ENCODE measurements at places on chromosomes 11 and 22. TPM values are rescaled to one million over a fixed set of nuclear protein-coding genes. Genes with fewer than 3 reads are reported as not detected.

The C11orf91 gene
- not detected for total RNA-seq

The PAMR1 gene
- 4.2 TPM for total RNA-seq

DNA sequence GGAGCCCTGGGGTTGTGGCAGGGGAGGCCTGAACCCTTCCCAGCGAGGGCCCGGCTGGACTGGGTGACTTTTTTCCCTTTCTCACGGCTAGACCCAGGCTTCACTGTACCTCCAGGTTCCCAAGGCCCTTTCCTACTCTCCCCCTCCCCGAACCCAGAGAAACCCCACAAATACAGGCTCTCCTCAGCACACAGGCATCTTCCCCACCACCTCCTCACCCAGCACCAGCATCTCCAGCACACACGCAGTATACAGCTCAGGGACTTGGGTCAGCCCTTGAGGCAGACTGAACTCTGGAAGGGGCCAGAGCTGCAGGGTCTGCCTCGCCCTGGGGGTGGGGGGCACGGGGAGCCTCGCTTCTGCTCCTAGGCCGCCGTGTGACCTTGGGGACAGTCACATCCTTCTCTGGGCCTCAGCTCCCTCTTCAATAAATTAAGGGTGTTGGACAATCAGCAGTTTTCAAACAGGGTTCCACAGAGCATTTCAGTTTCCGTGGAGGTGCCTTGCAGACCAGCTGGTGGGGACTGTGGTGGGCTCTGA is 4.5 kb downstream of the TMPRSS13 start:
- no peak for DNase-seq

DNA sequence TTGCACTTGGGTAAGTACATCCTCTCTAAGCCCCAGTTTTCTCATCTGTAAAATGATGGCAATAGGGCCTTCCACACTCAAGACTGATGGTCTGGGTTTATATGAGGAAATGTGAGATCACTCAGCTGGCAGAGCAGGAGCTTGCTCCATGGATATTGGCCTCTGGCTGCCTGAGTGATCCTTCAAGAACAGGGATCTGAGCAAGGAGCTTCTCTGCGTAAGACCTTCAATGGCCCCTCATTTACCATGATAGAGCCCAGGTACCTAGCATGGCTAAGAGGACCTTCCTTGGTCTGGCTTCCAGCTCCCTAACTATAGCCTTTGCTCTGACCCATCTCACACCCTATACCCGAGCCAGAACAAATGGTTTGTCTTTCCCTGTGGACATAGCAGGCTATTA is 5.5 kb downstream of the ROBO4 start:
- DNase-seq: no peak

- no peak for DNase-seq
These were observed 75.2 kb downstream of the EIF3M start for GRCh38 chr11:32658639-32659406.

The CASP5 gene
- total RNA-seq: not detected

The PRR5 gene
- 20.3 TPM for total RNA-seq

DNA sequence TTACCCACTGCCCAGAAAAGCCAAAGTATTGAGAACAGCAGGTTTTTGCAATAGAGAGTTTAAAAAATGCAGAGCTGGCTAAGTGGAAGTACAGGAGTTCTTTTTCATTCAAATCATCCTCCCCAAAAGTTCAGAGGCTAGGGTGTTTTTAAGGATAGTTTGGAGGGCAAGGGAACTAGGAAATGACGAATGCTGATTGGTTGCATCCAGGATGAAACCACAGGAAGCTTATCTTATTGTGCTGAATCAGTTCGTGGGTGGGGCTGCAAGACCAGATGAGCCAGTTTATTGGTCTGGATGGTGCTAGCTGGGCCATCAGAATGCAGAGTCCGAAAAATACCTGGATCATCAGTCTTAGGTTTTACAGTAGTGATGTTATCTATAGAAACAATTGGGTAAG is 1427.1 kb downstream of the LRRC4C start:
- no peak for DNase-seq

The SYT12 gene
- total RNA-seq: 4.0 TPM
